ENCODE measurements at places on chromosomes 13 and 19.

DNA sequence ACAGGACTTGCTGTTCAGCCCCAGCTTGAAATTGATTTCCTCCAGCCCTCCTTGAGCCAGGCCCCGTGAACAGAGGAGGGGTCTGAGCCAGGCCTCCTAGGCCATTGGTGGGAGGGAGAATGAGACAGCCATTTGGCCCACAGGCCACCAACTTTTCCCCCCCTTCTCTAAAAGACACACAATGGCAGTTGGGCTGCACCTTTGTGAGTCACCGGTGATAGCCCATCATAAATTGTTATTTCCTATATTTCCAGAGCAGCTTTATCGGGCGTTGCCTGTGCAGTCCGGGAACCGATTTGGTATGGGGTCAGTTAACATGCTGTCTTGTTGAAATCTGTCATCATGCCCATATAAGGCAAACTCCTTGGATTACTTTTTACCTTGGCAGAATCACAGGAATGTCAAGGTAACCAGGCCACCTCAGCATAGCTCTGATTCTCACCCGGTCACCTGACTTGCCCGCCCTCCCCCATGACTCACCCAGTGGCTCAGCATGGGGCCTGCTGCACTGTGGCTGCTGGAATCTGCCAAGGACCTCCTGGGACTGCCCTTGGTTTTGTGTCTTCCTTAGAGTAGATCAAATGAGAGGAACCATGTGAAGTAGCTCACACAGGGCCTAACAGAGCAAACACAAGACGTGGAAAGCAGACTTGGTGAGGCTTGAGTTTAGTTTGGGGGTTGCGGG lies 36.1 kb downstream of the ACTN4 start:
- peak; percentile 69 for DNase-seq

DNA sequence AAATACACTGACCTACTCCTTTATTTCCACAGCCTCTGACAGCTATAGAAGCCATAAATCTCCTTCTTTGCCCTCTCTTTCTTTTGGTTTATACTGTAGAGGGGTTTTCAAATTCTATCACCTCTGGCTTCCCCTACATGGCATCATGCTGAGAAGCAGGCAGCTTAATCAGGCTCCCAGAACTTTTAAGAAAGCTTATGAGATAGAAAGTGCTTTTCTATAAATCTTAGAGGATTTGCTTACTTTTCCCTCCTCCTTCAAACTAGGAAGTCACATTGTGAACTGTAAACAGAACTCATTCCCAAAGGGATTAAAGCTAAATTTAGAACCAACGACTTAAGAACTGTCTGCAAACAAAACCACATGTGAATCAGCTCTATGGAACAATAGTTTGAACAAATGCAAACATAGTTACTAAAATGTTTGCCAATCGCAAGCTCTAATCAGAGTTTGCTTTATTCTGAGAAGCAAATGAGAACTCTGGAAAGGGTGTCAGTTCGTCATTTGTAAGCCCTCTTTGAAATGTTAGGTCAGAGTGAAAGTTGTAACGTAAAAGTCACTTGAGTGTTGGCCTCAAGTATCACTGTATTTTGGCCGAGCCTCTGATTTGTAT lies 344.1 kb downstream of the RFC3 start:
- no peak for DNase-seq

- DNase-seq = no peak
Observed at GRCh38 chr13:98794498-98794897, 42.0 kb upstream of the SLC15A1 start.

DNA sequence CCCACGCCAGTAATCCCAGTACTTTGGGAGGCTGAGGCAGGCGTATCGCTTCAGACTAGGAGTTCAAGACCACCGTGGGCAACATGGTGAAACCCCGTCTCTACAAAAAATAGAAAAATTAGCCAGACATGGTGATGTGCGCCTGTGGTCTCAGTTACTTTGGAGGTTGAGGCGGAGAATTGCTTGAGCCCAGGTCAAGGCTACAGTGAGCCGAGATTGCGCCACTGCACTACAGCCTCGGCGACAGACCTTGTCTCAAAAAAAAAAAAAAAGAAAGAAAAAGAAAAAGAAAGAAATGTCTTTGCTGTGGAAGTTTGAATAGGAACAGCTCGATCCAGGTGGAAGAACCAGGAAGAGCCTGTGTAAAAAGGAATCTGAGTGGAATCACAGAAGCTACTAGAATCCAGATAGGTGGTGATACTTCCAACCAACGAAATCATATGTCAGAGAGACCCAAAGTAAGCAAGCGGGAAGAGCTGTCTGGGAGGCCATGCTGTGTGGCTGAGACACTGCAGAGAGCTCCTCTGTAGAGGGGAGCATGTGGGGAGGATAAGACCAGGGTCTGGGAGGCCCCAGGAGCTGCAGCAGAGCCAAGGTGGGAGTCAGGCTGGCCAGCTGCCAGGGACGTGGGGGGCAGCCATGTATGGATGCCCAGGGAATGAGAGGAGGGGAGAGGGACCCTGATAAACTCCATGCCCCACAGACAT lies 21.1 kb downstream of the LATS2 start:
- no peak for DNase-seq

- DNase-seq = no peak
Observed at GRCh38 chr13:50957620-50958019, 48.0 kb downstream of the RNASEH2B start.

- DNase-seq = no peak
Observed at GRCh38 chr19:5330307-5330720, 10.3 kb downstream of the PTPRS start.

- DNase-seq = no peak
Observed at GRCh38 chr13:51587372-51587771, 3.1 kb downstream of the WDFY2 start.

GRCh38 chr13:63041640-63042414 lies 1626.2 kb upstream of the PCDH20 start:
- no peak for DNase-seq

DNA sequence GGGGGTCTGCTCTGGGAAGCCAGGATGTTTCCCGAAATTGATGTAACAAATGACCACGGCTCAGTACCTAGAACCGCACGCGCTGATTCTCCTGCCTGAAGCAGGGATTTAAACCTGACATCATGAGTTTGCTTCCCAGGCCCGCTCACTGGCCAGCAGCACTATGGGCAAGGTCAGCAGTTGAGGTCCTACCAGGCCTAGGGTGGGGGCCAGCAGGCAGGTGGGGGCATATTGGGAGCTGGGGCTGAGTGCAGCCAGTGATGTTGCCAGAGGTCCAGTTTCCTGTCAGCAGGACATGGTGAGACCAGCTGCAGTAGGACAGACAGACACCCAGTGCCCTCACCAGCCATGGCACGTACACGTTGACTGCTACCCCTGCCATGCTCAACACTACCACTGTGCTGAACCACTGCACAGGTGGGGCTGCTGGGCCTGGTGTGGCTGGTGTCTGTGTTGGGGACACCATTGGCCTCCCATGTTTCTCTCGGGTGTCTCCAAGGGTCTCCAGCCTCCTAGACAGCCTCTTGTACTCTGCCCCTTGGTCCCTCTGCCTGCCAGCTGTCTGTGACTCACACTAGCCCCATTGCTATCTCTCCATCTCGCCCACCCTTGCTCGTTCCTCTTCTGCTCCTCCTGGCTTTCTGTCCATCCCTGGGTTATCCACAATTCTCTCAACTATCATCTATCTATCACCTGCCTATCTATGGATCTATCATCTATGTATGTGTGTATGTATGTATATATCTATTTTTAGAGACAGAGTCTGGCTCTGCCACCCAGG lies 1.1 kb upstream of the C19orf85 start:
- no peak for DNase-seq

Data from CD4-positive, alpha-beta T cell treated with Interleukin-6 for 4 hours (primary cell).